Erythroblast (primary cell): ENCODE measurements at places on chromosomes 7 and 10.

- DNase-seq, result no peak
These were observed 441.0 kb upstream of the NPVF start for GRCh38 chr7:25669281-25669781.

DNA sequence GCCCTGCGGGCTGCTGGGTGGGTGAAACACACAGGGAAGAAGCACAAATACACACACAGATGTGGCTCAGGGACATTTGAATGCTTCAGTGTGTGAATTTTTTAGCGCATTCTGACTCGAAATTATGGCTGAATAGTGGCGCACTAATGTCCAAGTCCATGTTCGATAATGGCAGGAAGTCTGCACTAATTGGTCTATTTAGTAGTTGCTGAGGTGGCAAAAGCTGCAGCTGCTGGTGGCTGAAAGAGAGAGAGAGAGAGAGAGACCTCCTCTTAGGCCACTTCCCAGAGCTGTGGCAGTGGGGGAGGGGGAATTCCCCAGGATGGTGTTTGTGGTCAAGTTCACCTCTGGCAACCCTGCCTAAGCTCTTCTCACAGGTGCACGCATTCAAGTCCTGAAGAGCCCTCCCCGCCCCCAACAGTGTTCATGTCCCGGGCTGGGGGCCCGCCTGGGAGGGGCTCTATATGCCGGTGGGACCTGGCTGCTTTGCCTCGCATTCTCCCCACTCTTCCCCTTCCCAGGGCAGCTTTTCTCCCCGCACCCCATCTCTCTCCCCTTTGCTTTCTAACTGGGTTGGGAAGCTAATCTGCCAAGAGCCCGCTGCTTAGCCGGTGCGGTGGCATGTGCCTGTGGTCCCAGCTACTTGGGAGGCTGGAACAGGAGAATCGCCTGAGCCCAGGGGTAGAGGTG lies 6.0 kb upstream of the MNX1 start:
- no peak for DNase-seq

- no peak for DNase-seq
These were observed 240.7 kb downstream of the TFEC start for GRCh38 chr7:115789901-115790300.

- peak; percentile 52 for DNase-seq
These were observed 1.4 kb downstream of the FAM3C start for GRCh38 chr7:121394709-121395140.

GRCh38 chr10:269440-270074 lies 134.3 kb downstream of the ZMYND11 start:
- DNase-seq, result no peak

DNA sequence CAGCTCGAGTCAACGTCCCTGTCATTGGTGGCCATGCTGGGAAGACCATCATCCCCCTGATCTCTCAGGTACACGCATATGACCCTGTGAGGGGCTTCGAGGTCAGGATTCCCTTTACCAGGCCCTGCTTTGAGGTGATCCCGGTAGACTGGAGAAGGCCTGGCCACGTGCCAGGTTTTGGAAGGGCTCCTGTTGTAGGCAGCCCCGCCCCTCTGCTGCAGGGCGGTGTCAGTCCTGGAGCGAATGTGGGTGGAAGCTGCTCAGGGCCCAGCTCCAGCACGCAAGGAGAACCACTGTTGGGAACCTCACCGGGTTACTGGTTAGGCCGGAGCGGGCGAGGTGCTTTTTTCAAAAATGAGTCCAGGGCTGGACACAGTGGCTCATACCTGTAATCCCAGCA lies 15.6 kb downstream of the MDH2 start:
- peak; percentile 34 for DNase-seq

DNA sequence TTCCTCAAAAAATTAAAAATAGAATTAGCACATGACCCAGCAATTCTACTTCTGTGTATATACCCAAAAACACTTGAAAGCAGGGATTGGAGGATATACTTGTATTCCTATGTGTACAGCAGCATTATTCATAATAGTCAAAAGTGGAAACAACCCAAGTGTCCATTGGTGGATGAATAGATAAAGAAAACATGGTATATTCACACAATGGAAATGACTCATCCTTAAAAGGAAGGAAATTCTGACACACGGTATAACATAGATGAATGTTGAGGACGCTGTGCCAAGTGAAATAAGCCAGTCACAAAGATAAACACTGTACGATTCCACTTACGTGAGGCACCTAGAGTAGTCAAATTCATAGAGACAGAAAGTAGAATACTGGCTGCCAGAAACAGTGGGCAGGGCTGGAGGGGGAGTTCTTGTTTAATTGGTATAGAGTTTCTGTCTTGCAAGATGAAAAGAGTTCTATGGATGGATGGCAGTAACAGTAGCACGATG lies 26.6 kb upstream of the KAT6B start:
- no peak for DNase-seq

GRCh38 chr7:107233174-107233573 lies 64.4 kb downstream of the HBP1 start:
- DNase-seq, result no peak

DNA sequence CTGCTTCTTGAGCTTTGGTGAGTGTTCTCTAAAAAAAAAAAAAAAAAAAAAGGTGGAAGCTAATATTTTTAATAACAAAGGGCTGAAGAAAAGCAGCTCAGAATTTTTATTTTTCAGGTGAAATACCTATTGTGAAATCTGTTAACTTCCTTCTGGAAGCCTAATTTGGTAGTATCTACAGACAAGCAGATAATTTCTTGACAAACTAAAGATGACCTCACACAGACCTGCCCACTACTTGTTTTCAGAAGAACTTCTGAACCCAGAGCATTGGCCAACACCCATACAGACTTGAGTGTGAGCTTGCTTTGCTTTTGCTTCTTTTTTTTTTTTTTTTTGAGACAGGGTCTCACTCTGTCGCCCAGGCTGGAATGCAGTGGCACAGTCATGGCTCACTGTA lies 31.2 kb downstream of the LRRC4 start:
- DNase-seq, result no peak

DNA sequence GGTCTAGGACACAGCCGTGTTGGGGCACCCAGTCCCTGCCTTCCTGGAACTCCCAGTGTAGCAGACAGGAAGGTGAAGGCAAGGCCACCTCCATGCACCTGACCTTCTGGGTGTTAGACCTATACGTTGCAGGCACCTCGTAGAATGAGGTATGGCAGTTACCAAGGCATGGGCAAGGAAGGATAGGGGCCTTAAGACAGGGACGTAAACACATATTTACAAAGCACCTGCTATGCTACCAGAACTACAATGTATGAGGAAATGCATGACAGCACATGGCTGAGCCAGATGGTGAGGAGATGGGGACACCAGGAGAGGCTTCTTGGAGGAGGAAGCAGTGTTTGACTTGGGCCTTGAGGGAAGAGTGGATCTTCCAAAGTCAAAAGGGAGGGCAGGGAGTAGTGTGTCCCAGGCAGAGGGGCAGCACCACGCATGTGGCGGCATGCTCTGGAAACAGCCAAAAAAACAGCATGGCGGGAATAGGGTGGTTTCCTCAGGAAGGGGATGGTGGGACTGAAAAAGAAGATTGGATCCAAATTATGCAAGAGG lies 231.2 kb downstream of the FANK1 start:
- DNase-seq, result no peak

GRCh38 chr7:44574287-44574872 lies 672 bp upstream of the DDX56 start:
- DNase-seq, result peak; percentile 35

DNA sequence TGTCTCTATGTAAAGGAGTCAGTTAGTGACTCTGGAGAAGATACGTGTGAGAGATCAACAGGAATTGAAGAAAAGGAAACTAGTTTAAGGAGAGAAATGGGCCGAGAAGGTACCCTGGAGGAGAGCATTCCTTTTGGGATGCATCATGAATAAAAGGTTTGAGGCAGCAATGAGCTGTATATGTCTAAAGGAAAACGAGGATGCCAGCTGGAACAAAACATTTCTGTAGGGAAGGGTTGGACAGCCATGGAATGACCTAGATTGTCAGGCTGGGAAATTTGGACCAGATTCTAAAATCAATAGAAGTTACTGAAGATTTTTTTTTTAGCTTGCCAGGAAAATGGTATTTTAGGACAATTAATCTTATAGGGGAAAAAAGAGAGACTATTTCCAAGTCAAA lies 17.2 kb upstream of the MPP7 start:
- DNase-seq, result no peak

DNA sequence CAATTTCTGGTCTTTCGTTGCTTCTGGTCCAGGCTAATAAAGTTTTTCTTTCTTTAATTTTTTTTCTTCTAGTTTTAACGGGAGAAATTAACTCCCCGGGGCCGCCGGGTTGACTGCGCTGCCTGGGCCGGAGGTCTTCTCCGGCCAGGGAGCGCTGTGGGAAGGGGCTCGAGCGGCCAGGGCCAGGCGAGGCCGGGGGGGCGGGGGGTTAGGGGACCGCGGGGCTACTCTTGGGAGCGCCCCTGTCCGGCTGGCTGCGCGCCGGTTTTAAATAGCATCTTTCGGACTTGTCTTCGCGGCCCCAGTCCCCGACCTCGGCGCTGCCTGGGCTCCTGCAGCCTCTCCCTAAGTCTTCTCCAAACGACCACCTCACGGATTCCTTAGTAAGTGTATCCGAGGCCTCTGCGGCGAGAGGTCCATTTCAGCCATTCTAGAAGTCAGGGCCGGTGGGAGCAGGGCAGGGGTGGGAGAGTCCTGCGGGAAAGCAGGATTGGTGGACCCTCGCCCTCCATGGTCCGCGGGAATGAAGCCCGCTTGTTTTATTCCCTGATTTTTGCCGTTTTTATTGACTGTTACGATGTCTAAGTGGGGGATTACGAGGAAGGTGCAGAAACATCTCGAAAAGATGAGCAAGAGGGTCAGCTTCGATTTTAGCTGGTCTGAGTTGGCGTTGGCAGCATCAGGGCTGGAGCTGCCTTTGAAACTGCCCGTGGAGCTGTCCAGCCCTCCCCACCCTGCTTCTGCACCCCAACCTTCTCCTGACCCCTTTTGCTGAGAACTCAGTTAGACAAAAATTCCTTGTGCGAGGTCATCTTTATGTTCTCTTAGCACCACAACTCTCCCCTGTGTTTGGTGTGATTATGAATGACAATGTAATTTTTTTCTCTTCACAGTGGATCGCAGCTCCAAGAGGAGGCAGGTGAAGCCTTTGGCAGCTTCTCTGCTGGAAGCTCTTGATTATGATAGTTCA lies 555 bp downstream of the PHF14 start:
- peak; percentile 69 for DNase-seq

DNA sequence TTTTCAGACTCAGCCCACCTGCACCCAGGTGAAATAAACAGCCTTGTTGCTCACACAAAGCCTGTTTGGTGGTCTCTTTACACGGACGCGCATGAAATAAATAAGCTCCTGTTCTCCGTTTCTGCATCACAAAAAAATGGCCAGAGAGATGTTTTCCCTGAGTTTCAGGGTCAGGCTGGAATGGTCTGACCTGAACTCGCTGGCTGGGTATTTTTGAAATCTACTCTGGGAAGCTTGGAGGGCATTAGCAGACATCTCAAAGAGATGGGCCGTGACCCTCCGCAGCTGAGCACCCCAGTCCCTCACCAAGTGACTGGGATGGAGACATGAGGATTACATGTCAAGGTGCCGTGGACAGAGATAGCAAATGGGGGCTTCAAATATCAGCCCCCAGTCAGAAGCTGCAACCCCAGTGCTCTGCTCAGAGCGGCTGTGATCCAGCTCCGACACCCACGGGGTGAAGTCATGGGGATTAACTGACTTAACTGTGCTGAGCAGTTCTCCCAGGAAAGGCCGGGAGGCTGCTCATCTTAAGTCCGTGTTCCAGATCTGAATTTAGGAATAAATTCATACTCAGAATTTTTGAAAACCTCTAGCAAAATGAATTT lies 22.3 kb downstream of the CALML5 start:
- DNase-seq, result no peak

- no peak for DNase-seq
These were observed 19.9 kb downstream of the ANTXRL start for GRCh38 chr10:46306516-46307184.

- DNase-seq, result no peak
These were observed 13.7 kb upstream of the LAMB4 start for GRCh38 chr7:108143658-108144420.

DNA sequence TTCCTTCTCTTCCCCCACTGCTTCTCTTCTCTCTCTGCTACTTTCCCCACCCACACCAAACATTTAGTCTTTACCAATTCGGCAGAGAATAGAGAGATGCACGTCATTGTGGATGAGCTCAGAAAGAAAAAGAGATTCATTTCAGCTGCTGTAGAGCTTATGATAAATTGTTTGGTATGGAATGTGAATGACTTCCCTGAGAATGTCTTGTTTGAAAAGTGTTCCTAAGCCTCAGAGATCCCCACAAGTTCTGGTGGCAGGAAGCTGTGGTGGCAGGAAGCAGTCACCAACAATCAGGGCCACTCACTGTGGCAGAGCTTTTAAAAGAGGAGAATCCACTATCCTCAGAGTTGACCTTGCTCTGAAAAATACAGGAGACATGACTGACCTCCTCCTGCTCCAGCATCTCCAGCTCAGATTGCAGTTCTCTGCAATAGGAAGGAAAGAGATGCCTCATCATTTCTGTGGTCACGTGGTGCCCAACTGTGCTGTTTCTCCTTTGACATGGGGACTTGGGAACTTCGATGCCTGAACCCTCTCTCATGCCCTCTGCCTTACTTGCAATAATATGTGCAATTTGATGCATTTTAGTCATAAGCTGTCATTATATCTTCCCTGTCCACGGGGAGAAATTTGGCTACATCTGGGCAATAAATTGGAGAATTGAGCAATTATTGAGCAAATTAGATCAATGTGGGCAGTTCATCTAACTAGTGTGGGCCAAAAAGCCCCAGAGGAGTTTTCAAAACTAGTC lies 76.5 kb downstream of the BMPER start:
- DNase-seq, result no peak

GRCh38 chr10:67036808-67037207 lies 111.0 kb downstream of the LRRTM3 start:
- no peak for DNase-seq

- DNase-seq, result no peak
These were observed 17.1 kb downstream of the ARHGAP21 start for GRCh38 chr10:24706479-24707118.

GRCh38 chr10:30445711-30446110 lies 11.7 kb downstream of the MAP3K8 start:
- DNase-seq, result no peak

DNA sequence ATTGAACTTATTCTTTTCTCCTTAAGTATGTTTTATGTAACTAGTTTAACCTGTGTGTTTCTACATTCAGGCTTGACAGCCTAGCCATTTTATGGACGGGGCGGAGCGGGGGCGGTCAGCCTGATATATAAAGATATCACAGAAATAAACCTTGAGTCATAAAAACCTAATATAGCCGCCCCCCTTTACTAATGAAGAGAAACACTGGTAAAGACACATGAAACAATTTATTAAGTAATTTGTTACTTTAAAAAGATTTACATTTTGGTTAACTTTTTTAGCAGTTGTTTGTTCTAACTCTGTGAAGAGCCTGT lies 84.0 kb downstream of the MAPK8 start:
- DNase-seq, result no peak

DNA sequence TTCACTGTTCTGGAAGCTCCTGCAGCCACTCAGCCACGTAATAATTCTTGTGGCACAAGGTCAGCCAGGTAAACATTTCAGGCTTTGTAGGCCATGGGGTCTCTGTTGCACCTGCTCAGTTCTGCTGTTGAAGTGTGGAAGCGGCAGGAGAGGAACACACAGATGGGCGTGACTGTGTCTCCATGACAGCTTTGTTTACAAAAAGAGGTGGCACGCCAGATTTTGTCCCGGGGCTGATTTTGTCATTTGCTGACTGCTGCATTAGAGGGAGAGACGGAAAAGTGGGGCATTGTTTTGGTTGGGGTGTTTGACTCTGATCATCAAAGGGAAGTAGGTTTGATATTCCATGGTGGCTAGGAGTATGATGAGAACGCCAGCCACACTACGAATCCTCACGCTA lies 103.1 kb downstream of the PRKAG2 start:
- DNase-seq, result no peak

- DNase-seq, result no peak
These were observed 11.4 kb downstream of the NHLRC2 start for GRCh38 chr10:113865901-113866300.

- DNase-seq, result no peak
These were observed 78.8 kb downstream of the MTPAP start for GRCh38 chr10:30270247-30270646.
